ENCODE measurements at places on chromosomes 2 and 18.

DNA sequence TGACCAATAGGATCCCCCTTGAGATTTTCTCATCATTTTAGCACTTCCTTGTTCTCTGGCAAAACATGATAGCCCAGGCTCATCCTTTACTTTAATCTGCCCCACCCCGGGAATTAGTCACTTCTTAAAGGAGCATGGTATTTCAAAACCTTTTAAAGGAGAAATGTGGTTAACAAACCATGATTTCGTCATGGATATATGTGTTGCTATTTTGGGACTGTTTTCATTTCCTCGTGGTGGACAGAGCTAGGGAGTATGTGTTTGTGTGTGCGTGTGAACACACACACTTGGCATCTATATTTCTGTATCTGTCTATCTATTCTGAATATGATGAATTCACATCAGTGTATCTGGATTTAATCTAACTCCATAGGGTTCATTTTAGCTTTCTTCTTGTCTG lies 128.1 kb downstream of the BIRC6 start:
- DNase-seq = peak; percentile 93

GRCh38 chr2:239831861-239832489 lies 193.2 kb downstream of the NDUFA10 start:
- DNase-seq = no peak

DNA sequence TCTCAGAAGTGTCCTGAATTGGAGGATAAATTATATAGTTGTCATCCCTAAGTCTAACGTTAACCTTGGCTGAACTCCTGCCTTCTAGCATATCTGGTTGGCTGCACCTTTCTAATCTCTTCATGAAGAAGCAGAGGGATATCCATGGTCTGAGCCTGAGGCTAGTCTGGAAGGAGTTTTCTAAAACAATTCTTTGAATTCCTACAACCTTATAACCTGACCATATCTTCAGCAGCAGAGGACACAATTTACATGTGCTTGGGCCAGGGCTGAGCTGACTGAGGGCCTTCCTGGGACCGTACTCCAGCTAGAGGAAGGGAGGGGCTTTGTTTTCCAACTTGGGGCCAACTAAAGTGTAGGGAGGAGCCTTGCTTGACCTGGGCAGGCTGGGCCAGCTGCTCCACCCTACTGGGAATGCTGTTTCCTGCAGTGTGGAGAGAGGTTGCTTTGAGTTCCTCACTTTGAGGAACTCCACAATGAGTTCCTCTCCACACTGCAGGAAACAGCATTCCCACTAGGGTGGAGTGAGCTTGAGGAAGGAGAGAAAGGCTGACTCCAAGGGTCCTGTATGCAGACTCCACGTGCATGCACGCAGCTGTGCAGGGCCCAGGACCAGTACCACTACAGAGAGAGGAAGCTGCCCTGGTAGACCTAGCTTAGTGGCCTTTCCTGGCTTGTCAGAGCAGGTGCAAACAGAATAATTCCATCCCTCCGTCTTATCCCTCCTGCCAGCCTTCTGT lies 19.6 kb downstream of the CEP68 start:
- no peak for DNase-seq

GRCh38 chr18:13216711-13217465 lies 1.7 kb upstream of the LDLRAD4 start:
- DNase-seq = no peak

DNA sequence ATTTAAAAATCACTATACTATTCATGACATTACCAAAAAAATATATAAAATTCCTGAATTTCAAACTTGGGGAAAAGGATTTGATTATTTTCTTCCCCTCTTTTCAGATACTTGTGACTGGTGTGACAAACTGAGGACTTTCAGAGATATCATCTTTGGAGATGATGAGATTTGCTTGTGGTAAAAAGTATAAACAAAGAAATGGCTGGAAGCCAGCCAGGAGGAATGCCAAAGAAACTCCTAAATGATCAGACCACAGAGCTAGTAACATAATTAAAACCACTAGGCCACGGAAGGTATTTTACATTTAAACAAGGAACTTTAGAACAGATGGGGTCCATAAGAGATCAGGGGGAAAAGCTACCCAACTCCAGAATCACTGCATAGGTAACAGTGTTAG lies 58.7 kb downstream of the PIGN start:
- DNase-seq = peak; percentile 37

DNA sequence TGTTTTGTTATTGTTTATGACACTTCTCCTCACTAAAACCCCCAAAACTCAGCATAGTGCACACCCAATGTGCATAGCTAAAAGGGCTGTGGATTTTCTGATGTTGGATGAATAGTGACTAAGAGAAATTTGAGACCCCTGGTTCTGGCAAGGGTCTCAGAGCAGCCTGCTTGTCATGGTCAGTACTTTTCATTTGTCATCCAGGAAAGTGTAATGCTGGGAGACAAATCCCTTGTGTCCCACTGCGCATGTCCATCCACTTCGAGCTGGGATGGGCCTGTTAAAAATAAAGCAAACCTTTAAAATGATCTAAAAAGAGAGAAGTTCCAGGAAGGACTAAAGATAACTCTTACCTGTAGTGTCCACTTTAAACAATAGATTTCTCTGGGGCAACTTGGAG lies 46.9 kb upstream of the LYPD1 start:
- no peak for DNase-seq

DNA sequence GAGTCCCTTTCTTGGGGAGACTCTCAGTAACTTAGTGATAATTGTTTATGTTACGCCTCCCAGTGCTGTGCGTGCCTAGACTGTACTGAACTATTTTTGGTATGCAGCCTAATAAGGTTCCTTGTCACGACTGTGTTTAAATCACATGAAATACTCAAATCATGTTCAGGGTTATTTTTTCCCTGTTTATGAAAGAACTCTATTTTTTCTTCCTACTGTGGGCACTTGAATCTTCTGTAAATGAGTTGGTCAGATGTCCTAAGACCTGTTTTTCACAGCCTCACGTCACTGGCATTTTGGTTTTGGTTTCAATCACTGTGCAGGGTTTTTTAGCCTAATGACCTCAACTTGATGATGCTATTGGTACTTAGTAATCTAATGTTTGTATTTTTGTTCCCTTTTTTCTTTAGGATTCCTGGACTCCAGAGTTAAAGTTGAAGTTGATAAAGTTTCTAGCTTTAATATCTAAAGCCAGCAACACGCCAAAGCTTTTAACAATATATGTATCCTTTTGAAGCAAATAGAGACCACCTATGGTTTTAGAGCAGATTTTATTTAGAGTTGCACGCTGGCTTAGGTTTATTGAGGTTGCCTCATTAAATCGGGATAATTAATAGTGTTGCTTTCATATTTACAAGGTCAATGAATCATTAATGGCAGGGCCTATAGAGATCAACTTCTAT lies 24.0 kb downstream of the ARMC9 start:
- no peak for DNase-seq

- no peak for DNase-seq
Measured at GRCh38 chr2:40218679-40219078, 233.2 kb downstream of the SLC8A1 start.

All from BJ (cell line).